ENCODE measurements at places on chromosomes 16 and 17. TPM values are rescaled to one million over a fixed set of nuclear protein-coding genes. Genes with fewer than 3 reads are reported as not detected.

Gene IGF2BP1
- total RNA-seq, result not detected

Gene PRR35
- total RNA-seq, result not detected

Gene TEX14
- 0.10 TPM for total RNA-seq

Gene ANKRD40
- total RNA-seq, result 92.0 TPM

Gene MEFV
- total RNA-seq, result 6.0 TPM

Gene B4GALNT2
- total RNA-seq, result not detected

Gene CA4
- total RNA-seq, result 100 TPM

Gene BBS2
- 24.9 TPM for total RNA-seq

DNA sequence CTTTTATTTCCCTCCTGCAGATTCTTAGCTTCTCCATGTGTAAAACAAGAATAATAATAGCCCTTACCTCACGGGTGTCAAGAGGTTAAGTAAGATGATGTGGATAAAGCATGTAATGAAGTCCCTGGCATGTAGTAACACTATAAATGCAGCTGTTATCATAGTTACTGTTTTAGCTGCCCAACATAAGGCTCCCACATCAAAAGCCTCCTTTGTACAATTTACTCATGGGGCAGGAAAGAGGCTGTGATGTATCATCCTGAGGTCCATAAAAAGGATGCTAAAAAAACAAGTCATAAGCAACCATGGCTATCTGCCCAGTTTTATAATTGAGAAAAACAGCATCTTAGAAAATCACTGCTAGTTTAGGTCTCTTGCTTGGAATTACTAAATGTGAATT, 339.7 kb downstream of the CA10 start:
- DNase-seq, result no peak

DNA sequence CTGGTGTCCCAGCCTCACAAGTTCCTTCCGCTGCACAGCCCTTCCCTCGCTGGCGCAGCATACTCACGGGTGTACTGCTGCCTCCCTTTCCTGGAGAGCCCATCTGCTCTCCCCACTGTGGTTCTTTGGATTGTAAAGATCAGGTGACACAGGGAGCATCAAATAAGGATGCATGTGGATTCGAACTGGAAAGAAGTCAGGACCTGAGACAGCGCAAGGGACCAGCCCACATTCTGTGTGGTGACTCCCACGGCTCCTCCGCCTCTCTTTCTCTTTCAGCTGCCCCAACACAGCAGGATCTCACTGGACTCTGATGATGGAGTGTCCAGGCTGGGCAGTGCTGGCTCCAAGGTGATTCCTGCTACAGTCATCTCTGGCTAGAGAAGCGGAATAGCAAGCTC, 8.1 kb downstream of the LDAF1 start:
- DNase-seq, result no peak

Gene KRT33A
- total RNA-seq, result not detected

DNA sequence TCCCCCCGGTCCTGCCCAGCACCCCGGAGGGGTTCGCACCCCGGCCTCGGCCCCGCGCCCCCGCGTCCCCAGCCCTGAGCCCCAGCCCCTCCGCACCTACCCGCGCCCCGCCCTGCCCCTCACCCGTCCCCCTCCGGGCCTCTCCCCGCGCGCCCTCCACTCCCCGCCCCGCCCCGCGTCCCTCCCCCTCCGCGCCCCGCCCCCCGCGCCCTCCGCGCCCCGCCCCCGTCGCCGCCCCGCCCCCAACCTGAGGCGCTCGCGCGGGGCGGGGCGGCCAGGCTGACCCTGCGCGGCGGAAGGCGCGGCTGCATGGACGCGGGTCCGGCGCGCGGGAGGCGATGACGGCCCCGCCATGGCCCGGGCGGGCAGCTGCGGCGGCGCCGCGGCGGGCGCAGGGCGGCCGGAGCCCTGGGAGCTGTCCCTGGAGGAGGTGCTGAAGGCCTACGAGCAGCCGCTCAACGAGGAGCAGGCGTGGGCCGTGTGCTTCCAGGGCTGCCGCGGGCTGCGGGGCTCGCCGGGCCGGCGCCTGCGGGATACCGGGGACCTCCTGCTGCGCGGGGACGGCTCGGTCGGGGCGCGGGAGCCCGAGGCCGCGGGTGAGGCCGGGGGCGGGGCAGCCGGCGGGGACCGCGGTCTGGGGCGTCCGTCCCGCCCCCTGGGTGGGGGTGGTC, at the start of gene SPIRE2:
SPIRE2 (plus strand) TSS at position 277 of the 671 bp plus-strand sequence; CDS start at position 353, 76 bp downstream.
- peak; percentile 92 for DNase-seq

GRCh38 chr17:42171831-42172230, 9.1 kb downstream of the KCNH4 start:
- no peak for DNase-seq

Gene TBC1D3
- total RNA-seq, result not detected

DNA sequence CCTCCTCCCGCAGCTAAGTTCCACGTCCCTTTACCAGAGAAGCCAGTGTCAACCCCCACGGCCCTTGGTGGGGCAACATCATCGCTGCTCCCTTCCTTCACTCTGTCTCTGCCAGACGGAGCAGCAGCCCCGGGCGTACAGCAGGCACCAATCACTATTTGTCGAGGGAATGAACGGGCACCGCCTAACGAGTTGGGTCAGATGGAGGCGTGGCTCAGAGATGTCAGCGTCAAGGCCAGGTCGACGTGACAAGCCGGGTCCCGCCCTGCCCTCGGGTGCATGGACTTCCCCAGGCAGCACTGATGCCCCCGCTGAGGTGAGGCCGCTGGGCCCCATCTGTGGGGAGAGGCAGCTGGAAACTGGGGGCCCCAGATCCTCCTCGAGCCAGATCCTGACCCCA, 50.0 kb downstream of the CBFA2T3 start:
- no peak for DNase-seq

Gene DCAF7
- 49.6 TPM for total RNA-seq

DNA sequence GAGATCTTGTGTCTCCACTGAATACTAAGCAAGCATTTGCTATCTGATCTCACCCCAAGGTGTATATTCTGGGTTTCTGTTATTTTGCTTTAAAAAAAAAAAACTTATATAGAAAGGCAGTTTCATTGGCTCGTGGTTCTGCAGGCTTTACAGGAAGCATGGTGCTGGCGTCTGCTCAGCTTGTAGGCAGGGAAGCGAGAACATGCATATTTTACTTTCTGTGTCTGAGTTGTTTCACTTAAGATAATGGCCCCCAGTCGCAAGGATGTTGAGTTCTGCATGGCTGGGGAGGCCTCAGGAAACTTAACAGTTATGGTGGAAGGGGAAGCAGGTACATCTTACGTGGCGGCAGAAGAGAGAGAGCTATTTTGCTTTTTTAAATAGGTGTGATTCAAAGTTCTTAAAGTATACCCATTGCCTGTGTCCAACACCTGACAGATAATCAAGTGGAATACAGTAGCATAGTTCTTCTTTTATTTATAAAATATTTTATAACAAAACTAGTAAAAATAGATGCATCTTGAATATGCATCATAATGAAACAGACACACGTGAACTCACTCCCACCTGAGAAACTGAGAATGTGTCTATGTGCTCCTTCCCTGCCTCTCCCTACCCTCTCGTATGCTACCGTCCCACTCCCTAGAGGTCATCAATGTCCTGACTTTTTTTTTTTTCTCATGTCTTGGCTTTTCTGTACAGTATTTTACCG, 15.4 kb upstream of the ARHGAP17 start:
- DNase-seq, result no peak

Gene PDILT
- not detected for total RNA-seq

DNA sequence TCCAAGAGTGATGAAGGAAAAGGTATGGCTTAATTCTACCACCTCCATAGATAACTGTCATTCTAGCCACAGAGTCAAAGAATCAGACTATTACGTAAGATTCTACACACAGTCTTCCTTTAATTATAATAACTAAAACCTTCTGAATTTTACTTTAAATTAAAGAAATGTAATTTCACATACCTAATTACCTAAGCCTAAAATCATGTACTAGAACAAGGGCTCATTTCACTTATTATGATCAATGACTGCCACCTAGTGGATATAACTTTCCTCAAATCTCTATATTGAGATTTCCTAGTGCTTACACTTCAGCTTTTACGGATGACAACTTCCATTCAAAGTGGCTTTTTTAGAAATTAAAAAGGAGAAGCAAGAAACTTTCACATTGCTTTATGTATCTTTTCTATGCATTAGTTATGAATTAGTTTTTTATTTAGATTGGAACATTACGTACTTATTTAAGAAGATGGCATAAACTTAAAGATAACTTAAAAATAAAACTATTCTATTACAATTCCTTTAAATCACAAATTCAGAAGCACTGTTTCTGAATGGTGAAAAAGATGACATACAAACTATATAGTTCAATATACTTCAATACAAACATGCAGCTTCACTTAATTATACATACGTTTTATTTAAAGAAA, 18.2 kb upstream of the ABCA10 start:
- DNase-seq, result no peak

DNA sequence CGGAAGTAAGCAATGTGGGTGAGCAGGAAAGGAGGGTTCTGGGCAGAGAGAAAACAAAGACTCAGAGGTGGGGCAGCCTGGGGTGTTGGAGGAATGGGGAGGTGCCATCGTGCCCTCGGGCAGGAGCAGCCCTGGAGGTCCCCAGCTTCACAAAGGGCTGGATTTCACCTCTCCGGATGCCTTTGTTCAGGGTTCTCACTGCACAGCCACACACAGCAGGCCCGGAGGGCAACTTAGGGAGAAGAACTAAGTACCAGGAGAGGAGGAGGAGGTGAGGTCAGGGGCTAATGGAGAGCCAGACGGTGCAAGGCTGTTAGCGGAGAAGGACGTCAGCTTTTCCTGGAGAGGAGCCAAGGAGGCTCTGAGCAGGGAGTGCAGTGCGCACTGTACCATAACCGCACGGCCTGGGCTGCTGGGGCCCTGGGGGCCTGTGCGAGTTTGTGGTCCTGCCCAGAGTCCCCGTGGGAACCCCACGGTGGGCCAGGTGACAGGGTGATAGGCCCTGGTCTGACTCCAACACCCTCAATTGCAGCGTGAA, 9.3 kb downstream of the ARRB2 start:
- no peak for DNase-seq

DNA sequence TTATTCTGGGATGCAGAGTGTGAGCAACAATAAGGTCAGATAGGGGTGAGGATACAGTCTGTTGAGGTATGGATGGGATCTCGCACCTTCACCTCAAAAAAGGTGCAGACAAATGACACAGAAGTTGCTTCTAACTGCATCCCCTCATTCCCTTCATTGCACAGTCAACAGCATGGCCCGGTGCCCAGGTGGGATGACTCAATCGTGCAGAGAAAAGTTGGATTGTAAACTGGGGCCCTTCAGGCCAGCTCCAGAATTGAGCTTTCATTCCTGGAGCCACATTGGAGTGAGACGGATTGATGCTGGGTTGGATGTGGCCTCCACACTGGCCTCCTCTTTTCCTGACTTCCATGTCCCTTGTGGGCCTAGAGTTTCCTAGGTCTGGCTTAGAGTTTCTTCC, 977.4 kb downstream of the KCNJ18 start:
- DNase-seq, result no peak

DNA sequence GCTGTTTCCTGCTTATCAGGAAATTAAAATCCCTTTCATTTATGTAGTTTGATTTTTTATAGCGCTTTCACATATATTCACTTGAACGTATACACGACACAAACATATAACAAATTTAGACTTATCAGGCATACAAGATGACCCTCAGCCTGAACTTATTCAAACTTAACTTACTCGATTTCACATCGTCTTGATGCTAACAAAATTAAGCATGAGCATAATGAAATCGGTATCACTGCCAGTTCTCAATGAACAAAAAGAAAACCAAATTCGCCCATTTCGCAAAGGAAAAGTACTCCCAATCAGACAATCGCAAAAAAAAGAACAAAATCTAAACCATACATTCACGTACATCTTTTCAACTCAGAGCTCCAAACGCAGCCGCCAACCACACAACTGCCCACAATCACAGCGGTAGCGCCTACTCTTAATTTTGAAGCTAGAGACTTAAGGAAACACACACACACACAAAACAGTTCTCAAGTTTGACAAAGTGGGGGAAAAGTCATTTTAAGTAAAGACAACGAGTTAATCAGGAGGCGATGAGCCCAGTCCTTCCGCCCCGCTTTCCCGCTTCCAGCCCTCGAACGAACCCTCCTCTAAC, 1.1 kb downstream of the GJC1 start:
- peak; percentile 74 for DNase-seq

- no peak for DNase-seq
Measured at GRCh38 chr17:65618516-65618915, 57.1 kb upstream of the AXIN2 start.
